Activated effector memory CD4-positive, alpha-beta T cell treated with Interleukin-2 at 50 U/mL for 16 hours (primary cell): ENCODE measurements at places on chromosomes 3 and 15.

- no peak for DNase-seq
These were observed 27.4 kb downstream of the SPESP1 start for GRCh38 chr15:68957696-68958095.

GRCh38 chr3:183274609-183275008 lies 21.6 kb downstream of the B3GNT5 start:
- no peak for DNase-seq

DNA sequence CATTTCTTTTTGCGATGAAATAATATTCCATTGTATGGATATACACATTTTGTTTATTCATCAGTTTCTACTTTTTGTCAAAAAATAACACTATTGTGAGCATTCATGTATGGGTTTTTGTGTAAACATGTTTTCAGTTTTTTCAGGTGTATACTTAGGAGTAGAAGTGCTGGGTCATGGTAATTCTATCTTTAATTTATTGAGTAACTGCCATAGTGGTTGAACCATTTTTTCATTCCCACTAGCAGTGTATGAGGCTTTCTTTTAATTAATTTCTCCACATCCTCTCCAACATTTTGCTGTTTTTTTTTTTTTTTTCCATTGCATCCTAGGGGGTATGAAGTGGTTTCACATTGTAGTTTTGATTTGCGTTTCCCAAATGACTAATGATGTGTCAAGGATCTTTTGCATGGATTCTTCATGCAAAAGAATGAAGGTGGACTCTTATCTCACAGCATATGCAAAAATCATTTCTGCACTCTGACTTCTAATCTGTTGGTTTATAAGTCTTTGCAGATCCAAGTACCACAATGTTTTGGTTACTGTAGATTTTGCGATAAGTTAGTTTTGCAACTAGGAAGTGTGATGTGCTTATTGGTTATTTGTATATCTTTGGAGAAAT lies 12.6 kb downstream of the ATP2C1 start:
- DNase-seq, result no peak

DNA sequence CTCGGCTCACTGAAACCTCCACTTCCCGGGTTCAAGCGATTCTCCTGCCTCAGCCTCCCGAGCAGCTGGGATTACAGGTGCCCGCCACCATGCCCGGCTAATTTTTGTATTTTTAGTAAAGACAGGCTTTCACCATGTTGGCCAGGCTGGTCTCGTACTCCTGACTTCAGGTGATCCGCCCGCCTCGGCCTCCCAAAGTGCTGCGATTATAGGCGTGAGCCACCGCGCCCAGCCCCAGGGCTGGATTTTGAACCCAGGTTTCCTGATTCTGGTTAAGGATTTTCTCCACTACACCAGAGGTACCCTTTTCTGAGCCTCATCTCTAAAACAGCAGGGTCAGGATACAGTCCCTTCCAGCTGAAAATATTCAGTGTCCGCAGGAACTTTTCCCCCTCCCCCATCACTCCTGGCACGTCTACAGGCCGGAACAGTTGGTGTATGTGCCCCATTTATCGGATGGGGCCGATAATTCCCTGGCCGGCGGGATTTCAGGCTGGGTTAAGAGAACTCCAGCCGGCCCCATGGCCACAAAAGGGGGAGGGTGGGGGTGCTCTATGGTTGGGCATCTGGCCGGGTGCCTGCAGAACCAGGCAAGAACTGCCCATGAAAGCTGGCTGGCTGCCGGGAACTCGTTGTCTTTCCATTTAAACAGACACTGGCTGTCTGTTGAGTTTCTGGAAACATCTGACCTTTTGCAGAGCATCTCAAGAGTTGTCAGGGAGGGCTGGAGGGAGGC lies 26.8 kb upstream of the SEMA4B start:
- no peak for DNase-seq

DNA sequence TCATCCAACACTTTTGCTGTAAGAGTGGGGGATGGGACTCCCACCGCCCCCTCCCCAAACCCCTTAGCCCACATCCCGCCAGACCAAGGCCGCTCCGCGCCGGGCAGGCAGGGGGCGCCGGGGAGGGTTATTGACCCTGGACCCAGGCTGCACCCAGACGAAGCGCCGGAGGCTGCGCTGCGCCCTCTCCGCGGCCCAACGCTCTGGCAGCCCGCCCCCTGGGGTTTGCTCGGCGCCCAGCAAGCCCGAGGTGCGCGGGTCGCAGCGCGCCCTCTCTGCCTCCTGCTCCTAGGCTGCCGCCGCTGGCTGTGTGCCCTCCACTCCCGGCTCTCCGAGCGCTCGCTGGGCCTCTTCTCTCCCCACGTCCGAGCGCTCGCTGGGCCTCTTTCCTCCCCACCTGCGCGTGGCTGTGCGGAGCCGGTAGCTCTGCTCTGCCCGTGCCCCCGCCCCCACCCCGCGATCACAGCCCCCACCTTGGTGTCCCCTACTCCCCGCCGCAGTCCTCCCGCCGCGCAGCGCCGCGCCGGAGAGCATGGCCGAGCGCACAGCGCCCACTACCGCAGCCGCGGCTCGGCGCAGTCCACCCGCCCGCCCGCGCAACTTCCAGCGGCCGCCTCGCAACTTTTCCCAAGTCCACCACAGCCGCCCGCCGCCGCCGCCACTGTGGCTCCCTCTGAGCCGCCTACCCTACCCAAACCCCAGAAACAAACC lies 1.2 kb downstream of the MECOM start:
- no peak for DNase-seq

GRCh38 chr15:70632079-70632478 lies 131.3 kb downstream of the UACA start:
- no peak for DNase-seq

DNA sequence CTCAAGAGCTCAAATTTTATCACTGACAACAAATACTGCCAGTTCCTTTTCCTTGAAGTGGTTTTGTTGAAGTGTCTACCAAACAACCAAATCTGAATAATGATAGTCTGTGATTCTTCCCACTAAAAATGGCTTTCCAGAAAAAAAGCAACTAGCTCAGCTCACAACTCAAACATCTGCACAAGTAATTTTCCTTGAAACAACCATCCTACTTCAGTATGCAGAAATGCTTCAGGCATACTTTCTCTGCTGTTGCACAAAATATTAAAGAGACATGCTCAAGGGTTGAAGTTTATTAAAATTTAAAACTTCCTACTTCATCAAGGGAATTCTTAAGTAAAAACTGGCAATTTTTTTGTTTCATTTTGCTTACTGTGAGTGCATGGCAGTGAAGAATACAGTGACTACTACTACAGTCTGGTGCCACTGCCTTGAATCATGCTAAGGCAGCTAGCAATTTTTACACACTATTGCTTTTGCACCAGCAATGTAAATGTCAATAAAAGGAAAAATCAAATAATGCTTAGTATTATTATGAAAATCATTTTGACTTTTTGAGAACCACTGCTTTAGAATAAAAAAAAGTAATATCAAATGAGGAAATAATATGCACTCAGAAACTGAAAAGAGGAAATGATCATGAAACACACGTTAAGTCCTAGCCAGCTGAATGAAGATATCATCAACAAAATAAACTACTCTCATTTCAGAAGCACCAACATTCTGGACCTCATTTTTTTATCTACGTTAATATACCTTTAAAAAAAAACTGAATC lies 33.6 kb downstream of the VPS13C start:
- no peak for DNase-seq

- DNase-seq, result no peak
These were observed 141.6 kb upstream of the KBTBD8 start for GRCh38 chr3:66856533-66856932.

GRCh38 chr3:148998715-148999423 lies 7.5 kb downstream of the GYG1 start:
- no peak for DNase-seq
